SJCRH30 (cell line): ENCODE measurements at places on chromosomes 2 and 18. TPM values are rescaled to one million over a fixed set of nuclear protein-coding genes. Genes with fewer than 3 reads are reported as not detected.

DNA sequence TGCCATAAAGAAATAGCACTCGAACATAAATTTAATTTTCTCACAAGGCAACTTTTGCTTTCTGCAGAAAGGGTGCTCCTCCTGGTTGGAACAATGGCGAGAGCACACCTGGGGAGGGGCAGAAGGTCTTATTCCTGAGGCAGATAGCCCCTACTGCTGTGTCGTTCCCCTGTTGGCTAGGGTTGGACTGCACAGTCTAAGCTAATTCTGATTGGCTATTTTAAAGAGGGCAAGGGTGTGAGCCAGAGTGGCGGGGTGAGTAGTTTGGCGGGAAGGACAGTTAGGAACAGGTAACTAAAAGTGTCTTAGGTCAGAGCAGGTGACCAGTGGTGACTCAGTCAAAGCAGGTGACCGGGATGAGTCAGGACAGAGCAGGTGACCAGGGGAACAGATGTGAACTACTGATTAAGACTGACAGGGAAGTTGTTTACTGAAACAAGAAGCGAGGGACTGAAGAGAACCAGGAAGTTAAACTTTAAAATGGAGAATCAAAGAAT is 49.7 kb upstream of the AGAP1 start:
- no peak for DNase-seq

GRCh38 chr18:37538526-37539205 is 26.9 kb downstream of the CELF4 start:
- no peak for DNase-seq

GRCh38 chr2:239589833-239590232 is 189.0 kb upstream of the HDAC4 start:
- no peak for DNase-seq

- DNase-seq, result no peak
These were observed 124.8 kb downstream of the DTNB start for GRCh38 chr2:25548601-25549000.

- peak; percentile 93 for DNase-seq
These were observed 39.5 kb downstream of the SDC1 start for GRCh38 chr2:20185176-20186022.

GRCh38 chr18:2723207-2723606 is 67.7 kb downstream of the SMCHD1 start:
- no peak for DNase-seq

The CCBE1 gene
- not detected in 2 replicates for total RNA-seq

DNA sequence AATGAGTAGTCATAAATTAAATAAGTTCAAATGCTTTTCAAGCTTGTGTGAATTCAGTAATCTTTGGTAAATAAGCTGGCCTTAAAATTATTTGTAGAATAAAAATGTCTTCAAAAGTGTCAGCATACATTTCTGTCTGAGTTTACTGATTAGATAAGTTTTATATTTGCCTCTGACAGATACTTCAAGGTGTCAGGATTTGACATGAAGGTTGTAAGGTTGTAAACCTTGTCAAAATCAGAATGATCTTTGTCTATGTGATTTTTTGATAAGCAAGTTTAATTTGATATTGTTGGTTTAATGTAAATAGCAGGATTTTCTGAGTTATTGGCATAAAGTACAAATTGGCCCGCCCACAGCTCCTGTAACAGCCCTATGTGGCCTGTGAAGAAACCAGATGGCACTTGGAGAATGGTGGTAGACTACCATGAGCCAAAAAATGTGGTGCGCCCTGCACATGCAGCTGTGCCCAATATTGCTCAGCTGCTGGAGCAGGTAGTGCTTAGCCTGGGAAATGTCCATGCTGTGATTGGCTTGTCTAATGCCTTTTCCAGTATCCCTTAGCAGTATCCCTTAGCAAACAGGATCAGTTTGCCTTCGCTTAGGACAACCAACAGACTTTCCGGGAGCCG is 188.0 kb upstream of the SPHKAP start:
- DNase-seq, result no peak

- DNase-seq, result no peak
These were observed 111.9 kb downstream of the KCTD1 start for GRCh38 chr18:26436176-26437051.

The UGT1A3 gene
- not detected in 2 replicates for total RNA-seq

- DNase-seq, result no peak
These were observed 50.4 kb downstream of the LDLRAD4 start for GRCh38 chr18:13269013-13269280.

The CNTNAP5 gene
- total RNA-seq, result not detected in 2 replicates

The ALLC gene
- not detected in 2 replicates for total RNA-seq

The ARHGEF4 gene
- 0.06 TPM in 1 of 2 replicates, not detected in the other for total RNA-seq

DNA sequence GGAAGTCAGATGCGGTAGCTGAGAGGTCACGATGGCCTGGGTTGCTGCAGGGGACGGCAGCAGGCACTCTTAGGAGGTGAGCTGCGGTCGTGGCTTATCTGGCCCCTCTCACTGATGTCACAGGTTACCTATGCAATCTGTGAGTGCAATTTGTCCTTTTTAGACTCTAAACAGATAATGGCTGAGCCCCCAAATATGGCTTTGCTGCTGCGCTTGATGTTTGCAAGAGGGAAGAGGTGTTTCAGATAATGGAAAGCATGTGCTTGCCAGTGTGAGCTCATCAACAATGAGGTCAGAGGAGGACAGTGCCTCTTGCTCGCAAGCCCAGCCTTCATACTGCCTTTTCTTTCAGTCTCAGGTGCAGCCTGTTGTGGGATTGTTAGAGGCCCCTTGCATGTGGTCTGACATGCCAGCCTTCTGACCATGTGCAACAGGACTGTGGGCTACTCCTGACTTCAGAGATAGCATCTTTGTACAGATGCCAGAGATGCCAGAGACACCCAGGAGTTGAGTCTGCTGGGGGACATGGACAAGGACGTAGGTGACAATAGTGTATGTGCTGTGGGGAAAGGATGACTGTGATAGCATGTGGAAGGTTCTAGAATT is 151.3 kb downstream of the TANC1 start:
- no peak for DNase-seq

The ZNF521 gene
- total RNA-seq, result 17.6 and 20.3 TPM in 2 replicates

- no peak for DNase-seq
These were observed 93.8 kb upstream of the LDAH start for GRCh38 chr2:20916604-20917286.

The UGT1A10 gene
- total RNA-seq, result not detected in 2 replicates
